ENCODE measurements at places on chromosomes 4 and X.

DNA sequence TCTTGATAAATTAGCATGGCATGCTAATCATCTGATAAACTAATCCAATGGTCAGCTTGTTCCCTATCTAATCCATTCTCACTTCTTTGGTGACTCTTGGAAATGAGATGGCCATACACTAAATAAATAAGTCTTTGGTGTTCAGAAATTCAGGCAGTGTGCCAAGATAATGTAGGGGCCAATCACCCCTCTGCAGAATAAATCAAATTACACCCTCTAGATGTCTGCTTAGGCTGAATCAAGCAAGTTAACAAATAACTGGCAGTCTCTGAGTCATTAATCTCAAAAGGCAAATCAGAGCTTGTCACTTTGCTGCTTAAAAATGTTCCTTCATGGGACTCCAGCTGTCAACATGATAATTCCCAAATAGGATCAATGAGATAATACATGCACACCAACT lies 97.4 kb downstream of the NLGN4X start:
- no peak for DNase-seq

DNA sequence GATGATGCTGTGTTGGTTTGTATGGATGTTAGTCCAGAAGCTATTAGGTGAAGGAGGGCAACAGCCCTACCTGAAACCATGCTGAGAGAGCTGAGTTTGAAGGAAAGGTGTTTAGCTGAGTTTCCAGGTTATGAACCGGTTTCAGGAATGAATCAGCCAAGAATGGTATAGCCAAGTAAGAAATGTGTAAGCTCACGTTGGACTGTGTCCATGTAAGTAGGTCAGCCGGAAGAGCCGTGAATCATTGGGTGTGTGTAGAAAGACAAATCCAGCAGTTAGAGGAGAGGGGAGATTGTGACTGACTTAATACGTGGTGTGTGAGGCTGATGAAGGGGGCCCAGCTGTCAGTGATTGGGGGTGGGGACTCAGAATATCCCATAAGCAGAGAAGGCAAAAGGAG lies 77.2 kb upstream of the SPIN4 start:
- no peak for DNase-seq

GRCh38 chrX:10743476-10743875 lies 123.1 kb upstream of the MID1 start:
- DNase-seq = no peak

GRCh38 chr4:187179086-187180058 lies 455.7 kb upstream of the FAT1 start:
- no peak for DNase-seq

GRCh38 chrX:50812995-50813842 lies 775 bp downstream of the SHROOM4 start:
- no peak for DNase-seq

All from ELR (cell line).